MCF 10A (cell line): ENCODE measurements at places on chromosomes 4 and X. TPM values are rescaled to one million over a fixed set of nuclear protein-coding genes. Genes with fewer than 3 reads are reported as not detected.

- no peaks in the 10 kb centered on the region for H3K27me3 ChIP-seq
- no peak overlapping the region for H3K27ac ChIP-seq
- H3K4me1 ChIP-seq, result peaks cover 12% of the 10 kb centered on the region
- no peaks in the 10 kb centered on the region for H3K36me3 ChIP-seq
Observed at GRCh38 chr4:145480257-145480656, 1.4 kb upstream of the SMAD1 start.

SMIM10 gene
- not detected in 2 replicates for total RNA-seq

DNA sequence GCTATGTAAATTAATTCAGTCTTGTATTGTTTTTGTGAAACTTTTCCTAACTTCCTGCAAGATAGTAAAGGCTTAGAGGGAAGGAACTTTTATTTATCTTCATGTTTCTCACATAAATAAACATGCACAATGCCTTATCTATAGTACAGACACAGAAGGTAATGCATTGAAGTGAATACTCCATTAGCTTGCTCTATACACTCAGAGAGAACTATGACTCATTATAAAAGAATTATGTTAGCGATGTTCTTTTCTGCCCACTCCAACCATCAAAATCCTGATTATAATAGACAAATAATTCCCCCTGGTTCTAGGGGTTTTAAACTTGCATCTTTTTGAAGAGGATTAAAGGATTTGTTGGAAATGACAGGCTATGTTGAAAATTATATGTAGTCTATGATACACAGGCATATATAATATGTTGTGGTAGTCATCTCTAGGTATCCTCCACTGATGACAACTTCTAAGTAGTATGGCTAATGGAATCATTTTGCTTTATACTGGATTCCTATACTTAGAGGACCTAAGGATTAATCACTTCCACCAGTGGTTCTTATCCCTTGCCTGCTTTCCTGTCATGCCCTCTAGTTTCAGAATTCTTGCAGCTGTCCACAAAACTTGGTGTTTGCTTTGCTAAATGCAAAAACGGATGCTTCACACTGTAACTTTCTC, 115.7 kb downstream of the NDST4 start:
- H3K27ac ChIP-seq, result no peak overlapping the region
- no peaks in the 10 kb centered on the region for H3K27me3 ChIP-seq
- H3K4me1 ChIP-seq, result no peaks in the 10 kb centered on the region
- no peaks in the 10 kb centered on the region for H3K36me3 ChIP-seq
- peak; percentile 10 for DNase-seq
- no peak overlapping the region for H3K4me3 ChIP-seq

CYLC1 gene
- not detected in 2 replicates for total RNA-seq

GRCh38 chr4:39637586-39638353, 895 bp downstream of the SMIM14 start:
- peak overlapping the region; percentile 95 for H3K27ac ChIP-seq
- peak; percentile 71 for DNase-seq
- H3K4me1 ChIP-seq, result peaks cover 15% of the 10 kb centered on the region

TMEM129 gene
- total RNA-seq, result 25.5 and 38.3 TPM in 2 replicates

DNA sequence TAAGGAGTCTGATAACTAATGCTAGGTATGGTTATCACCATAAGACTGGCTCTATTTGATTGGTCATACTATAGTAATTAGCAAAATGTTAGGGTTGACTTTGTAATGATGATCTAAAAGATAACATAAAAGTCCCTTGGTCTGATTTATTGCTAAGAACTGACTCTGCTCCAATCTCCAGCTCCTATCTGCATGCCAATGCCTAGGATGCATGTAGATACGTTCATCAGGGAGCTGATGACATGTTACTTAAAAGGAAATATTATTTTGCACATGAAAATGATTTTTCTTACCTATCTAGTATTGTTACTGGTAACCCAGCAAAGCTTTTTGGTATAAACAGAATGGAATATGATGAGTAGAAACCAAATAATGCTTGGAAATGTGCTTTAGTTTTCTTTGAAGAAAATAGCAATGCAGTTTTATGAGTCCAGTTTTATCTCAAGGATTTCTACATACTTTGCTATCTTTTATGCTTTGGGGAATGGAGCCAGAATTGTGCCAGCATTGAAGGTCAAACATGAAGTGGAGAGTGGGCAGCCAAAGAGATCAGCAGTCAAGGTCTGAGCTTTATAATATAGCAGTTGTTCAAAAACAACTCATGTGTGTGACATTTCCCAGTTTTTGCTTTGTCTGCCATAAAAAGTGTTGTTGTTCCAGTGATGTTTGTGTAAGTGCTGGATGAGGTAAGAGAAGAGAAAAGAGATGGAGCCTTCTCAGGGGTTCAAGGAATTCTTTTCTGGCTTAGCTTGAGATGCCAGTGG, 121.0 kb downstream of the ARHGAP24 start:
- no peaks in the 10 kb centered on the region for H3K27me3 ChIP-seq
- H3K4me3 ChIP-seq, result no peak overlapping the region
- no peak for DNase-seq
- no peaks in the 10 kb centered on the region for H3K4me1 ChIP-seq
- H3K27ac ChIP-seq, result no peak overlapping the region

RTL5 gene
- total RNA-seq, result not detected in 2 replicates

DNA sequence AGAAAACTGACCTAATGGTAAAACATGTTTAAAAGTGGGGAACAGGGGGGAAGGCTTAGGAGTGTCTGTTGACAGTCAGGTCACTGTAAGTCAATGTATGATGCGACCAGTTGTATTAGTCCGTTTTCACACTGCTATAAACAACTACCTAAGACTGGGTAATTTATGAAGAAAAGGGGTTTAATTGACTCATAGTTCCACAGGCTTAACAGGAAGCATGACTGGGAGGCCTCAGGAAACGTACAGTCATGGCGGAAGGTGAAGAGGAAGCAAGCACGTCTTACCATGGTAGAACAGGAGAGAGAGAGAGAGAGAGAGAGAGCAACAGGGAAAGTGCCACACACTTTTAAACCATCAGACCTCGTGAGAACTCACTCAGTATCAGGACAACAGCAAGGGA, 13.0 kb upstream of the PLAC1 start:
- H3K27me3 ChIP-seq, result no peaks in the 10 kb centered on the region
- peaks cover 23% of the 10 kb centered on the region for H3K4me1 ChIP-seq
- H3K36me3 ChIP-seq, result no peaks in the 10 kb centered on the region
- DNase-seq, result no peak
- H3K4me3 ChIP-seq, result no peak overlapping the region
- no peak overlapping the region for H3K27ac ChIP-seq

DNA sequence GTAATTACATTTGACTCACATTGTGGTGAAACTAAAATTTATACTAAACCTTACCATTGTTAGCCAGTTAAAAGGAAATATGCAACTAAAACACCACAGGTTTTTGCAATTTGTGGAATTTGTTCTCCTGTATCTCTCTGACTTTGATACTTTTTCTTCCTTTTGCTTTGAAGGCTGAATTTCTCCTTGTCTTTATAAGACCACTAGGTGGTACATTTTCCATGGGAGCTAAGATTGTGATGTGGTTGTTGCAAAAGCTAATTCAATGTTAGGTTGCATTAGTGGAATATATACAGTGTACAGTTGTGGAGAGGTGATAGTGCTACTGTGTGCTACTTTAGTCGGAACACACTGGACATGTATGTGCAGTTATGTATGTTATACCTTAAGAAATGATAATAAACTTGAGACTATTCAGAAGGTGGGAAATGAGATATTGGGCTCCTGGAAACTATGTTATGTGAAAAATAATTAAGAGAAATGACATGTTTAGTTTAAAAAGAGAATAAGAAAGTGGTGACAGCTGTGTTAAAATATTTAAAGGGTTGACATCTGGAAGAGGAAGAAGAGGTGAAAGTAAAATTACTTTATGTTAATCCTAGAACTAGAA, 70.3 kb downstream of the ARL9 start:
- DNase-seq, result peak; percentile 45
- H3K4me1 ChIP-seq, result no peaks in the 10 kb centered on the region
- no peak overlapping the region for H3K27ac ChIP-seq
- H3K36me3 ChIP-seq, result no peaks in the 10 kb centered on the region
- H3K4me3 ChIP-seq, result no peak overlapping the region

GRCh38 chr4:184807797-184808712, 17.7 kb downstream of the ACSL1 start:
- H3K27ac ChIP-seq, result peak overlapping the region; percentile 60
- H3K36me3 ChIP-seq, result peaks cover 34% of the 10 kb centered on the region
- H3K4me1 ChIP-seq, result peaks cover 73% of the 10 kb centered on the region
